Osteoblast (primary cell): ENCODE measurements at places on chromosomes 5 and 9. TPM values are rescaled to one million over a fixed set of nuclear protein-coding genes. Genes with fewer than 3 reads are reported as not detected.
A peak's percentile ranks its signal among the peaks of the same experiment; 100 is the strongest.

GRCh38 chr9:34431667-34432066 is 26.7 kb downstream of the FAM219A start:
- no peak for DNase-seq

CD72 gene
- total RNA-seq = 2.7 and 2.9 TPM in 2 replicates

- peak; percentile 60 for DNase-seq
Observed at GRCh38 chr5:141760193-141760592, 78.2 kb upstream of the ARAP3 start.

DNA sequence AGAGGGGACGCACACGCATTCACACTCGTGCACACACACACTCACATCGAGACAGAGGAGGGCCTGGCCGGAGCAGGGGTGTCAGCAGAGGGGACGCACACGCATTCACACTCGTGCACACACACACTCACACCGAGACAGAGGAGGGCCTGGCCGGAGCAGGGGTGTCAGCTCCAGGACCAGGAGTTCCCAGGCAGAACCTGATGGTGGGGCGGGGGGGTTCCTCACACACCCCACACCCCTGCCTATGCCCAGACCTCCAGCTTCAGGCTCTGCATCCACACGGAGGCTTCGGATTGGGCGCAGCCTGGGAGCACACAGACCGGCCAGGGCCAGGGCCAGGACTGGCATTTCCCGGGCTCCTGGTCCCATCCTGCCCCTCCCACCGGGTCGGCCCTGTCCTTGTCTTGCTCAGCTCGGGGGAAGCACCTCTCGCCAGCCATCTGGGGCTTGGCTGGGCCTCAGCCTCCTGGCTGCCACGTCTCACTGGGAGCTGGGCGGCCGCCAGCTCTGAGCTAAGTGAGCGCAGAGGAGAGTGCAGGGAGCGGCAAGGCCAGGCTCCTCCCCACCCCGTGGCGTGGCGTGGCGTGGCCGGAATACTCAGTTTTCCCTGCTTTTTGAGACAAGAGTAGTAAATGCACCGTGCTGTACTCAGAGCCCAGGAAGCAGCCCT is 31.3 kb downstream of the ADAMTS2 start:
- DNase-seq = peak; percentile 95

GRCh38 chr5:119054101-119054500 is 16.8 kb upstream of the DMXL1 start:
- DNase-seq = no peak

- DNase-seq = no peak
Observed at GRCh38 chr5:158376679-158377078, 517.7 kb upstream of the CLINT1 start.

GRCh38 chr5:13910637-13911288 is 33.7 kb downstream of the DNAH5 start:
- DNase-seq = no peak

DNA sequence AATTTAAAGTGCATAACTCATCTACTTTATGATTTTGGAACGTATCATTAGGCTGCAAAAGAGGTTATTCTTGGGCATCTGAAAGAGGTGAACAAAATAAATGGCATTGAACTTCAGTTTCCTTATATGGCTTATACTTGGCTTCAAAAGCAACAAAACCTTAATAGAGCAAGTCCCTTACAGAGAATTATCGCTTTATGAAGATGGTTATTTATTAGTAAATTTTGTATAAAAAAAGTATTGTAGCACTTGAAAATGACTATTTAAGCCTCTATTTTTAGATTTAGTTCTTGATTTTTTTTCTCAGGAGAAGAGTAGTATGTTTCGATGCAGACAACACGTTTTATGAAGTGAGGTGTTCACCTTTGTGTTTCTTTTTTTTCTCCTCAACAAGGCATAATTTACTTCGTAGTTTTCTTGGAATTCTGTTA is 2.0 kb downstream of the ERBIN start:
- no peak for DNase-seq

- DNase-seq = no peak
Observed at GRCh38 chr5:73851471-73852181, 225.6 kb downstream of the ARHGEF28 start.

HNRNPH1 gene
- 354 and 368 TPM in 2 replicates for total RNA-seq

DNA sequence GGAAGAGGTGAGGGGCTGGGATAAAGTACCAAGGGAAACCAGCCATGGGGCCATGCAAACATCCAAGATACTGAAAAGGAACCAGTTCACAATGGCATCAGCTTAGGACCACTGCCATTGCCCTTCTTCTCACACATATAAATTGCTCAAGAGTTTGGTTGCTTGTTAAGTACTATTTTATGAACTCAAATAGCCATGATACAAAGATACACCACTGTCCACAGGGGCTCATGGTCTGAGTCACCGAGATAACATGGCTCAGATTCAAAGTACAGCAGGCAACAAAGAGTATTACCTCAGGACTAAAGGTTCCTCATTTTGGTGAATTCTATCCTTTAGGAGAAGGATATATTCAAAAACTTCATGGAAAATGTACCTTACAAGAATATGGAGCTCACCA is 55.6 kb downstream of the FANCC start:
- DNase-seq = no peak

GRCh38 chr5:107531308-107531707 is 139.4 kb downstream of the EFNA5 start:
- no peak for DNase-seq

- no peak for DNase-seq
Observed at GRCh38 chr5:42908086-42908485, 96.4 kb upstream of the SELENOP start.

AIF1L gene
- total RNA-seq = under 0.01 TPM in 1 of 2 replicates, not detected in the other

DNA sequence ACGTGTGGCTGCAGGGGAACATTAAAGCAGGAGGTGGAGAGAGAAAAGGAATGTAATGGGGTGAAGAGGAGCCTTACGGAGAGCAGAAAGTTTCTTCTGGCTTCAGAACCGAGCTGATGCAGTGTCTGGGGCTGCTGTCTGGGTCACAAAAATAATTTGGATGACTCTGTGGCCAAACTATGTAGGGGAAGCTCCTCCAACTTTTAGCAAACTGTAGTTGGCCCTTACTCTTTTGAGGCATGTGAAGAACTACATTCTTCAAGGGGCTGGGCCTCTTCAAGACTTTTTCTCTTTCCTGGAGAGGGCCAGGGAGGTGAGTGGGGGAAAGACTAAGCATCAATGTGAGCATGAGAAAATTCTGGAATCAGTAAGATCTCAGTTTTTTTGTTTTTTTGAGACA is 31.9 kb upstream of the SPARC start:
- DNase-seq = no peak

C9orf50 gene
- total RNA-seq = under 0.01 and 0.36 TPM in 2 replicates

GRCh38 chr9:120030847-120031246 is 549.1 kb downstream of the CDK5RAP2 start:
- DNase-seq = no peak

POU5F2 gene
- 1.8 and 2.9 TPM in 2 replicates for total RNA-seq

GHR gene
- 5.4 and 5.6 TPM in 2 replicates for total RNA-seq

FOXD4L6 gene
- under 0.01 TPM in 1 of 2 replicates, not detected in the other for total RNA-seq

C5orf63 gene
- 2.2 and 3.5 TPM in 2 replicates for total RNA-seq

GRCh38 chr9:79485258-79485657 is 86.5 kb upstream of the TLE4 start:
- no peak for DNase-seq
